ENCODE measurements at places on chromosomes 16 and 17. TPM values are rescaled to one million over a fixed set of nuclear protein-coding genes. Genes with fewer than 3 reads are reported as not detected.

GRCh38 chr16:59470556-59470955 lies 736.4 kb upstream of the GOT2 start:
- DNase-seq = no peak

- peak; percentile 76 for DNase-seq
Observed at GRCh38 chr16:3259836-3260235, 3.4 kb upstream of the MEFV start.

- peak; percentile 6 for DNase-seq
Observed at GRCh38 chr17:74008196-74008595, 195.3 kb upstream of the RPL38 start.

- DNase-seq = no peak
Observed at GRCh38 chr16:1452530-1452929, 8.2 kb upstream of the CCDC154 start.

The CCL4 gene
- not detected for total RNA-seq

DNA sequence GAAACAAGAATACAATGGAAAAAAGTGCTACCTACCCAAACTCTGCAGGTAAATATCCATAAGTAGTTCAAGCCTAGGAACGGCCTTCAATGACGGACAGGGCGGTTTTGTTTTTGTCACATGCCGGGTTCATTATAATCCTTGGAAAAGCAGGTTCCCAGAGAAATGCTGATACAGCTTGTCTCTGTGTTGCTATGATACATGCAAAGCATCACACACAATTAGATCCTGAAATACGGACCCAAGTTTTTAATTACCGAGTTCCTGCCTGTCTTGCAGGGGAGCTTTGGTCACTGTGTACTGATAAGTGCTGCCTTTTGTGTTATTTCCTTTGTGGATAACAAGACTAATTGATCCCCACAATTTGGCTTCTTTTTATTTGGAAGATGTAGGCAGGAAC lies 217.4 kb downstream of the HAPSTR1 start:
- DNase-seq = no peak

DNA sequence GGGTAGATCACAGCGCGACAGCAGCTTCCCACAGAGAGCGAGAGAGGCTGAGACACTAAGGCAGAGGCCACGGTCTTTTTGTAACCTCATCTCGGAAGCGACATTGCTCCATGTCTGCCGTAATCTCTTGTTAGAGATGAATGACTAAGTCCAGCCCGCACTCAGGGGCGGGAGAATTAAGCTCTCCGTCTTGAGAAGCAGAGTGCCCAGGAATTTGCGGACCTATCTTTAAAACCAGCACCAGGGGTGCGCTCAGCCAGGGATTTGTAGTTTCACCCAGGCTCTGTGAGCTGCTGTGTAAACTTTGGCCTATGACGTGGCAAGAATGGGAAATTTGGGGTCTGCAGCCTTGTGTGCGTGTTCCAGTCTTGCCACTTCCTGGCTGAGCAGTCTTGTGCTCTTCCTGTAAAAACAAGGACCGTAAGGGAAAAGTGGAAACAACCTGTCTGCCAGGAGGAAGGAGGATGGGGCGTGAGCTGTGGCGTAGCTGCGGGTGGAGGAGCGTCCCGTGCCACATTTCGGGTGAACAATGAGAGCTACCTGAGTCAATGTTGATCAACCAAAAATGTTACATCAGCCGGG lies 16.0 kb upstream of the JPH3 start:
- DNase-seq = no peak

- no peak for DNase-seq
Observed at GRCh38 chr16:22322741-22323140, 25.5 kb downstream of the POLR3E start.
